ENCODE measurements at places on chromosomes 4 and X.

GRCh38 chr4:7263166-7263565 is 70.8 kb downstream of the SORCS2 start:
- DNase-seq = no peak

- DNase-seq = peak; percentile 94
Observed at GRCh38 chr4:124940387-124940786, 227.9 kb upstream of the ANKRD50 start.

DNA sequence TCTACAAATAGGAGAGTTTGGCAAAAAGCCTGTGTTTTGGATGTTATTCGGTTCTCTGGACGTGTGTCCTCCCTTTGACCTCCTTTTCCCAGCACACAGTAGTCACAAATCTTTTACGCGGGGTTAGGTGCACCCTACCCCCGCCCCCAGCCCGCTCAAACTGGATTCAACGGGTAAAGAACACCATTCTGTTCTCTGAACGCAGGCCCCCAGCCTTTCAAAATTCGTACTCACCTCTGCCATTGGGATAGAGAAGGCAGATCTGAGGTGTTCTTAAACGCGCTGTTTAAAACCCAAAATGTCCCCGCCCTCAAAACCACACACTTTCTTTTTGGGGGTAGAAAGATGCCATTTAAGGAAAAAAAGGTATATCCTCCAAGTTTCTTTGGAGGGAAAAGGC is 2.7 kb downstream of the LEF1 start:
- DNase-seq = no peak

DNA sequence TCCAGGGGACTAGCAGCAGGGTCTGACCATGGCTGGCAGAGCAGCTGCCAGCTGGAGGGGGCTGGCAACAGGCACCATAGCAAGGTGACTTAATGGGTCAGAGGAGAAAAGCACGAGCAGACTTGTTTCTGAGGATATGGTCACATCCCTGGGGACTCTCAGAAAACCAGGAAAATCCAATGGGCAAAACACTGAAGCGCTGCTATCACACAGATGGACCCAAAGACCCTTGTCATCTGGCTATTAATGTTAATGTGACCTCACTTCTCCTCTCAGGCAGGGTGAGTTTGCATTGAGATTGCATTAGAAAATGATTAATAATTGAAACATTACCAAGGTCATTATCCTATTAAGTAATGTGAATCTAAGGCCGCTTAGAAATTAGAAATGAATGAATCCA is 293.7 kb upstream of the GALNT7 start:
- no peak for DNase-seq

GRCh38 chr4:152468408-152468807 is 67.5 kb downstream of the FBXW7 start:
- DNase-seq = no peak

Data from fibroblast of gingiva (primary cell).